ENCODE measurements at places on chromosomes 1 and 21.

GRCh38 chr1:2928366-2929325, 92.6 kb upstream of the ACTRT2 start:
- no peak for DNase-seq

GRCh38 chr1:157363660-157364140, 188.6 kb downstream of the FCRL5 start:
- DNase-seq = no peak

DNA sequence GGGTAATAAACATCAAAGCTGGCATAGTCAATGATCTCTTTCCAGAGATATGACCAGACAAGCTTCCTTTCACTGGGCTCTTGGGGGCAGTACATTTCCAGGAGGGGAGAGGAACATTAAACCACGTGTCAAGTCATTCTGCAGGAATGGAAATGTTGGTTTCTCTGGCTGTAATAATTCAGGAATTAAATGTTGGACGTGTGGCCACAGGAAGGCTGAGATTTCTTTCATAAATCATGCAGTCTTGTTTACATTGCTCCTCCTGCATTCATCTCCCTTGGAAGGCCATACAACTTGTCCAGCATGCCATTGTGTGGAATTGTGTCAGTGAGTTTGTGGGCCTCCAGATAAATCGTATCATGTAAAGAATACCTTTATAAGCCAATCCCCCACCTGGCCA, 259.2 kb downstream of the ADGRL2 start:
- no peak for DNase-seq

DNA sequence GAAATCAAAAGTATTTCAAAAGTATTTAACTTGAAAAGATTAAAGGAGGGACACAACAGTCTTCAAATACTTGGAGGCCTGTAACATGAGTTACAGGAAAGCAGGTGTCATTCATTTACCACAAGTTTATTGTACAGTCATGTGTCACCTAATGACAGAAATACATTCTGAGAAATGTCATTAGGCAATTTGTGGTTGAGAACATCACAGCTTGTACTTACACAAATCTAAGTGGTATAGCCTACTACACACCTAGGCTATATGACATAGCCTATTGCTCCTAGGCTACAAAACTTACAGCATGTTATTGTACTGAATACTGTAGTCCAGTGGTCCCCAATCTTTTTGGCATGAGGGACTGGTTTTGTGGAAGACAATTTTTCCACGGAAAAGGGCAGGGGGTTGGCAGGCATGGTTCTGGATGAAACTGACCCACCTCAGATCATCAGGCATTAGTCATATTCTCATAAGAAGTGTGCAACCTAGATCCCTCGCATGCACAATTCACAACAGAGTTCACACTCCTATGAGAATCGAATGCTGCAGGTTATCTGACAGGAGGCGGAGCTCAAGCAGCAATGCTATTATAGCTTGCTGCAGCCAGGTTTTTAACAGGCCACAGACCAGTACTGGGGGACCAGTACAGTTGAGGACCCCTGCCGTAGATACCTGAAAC, 25.0 kb upstream of the PHTF1 start:
- DNase-seq = peak; percentile 61

GRCh38 chr21:36705679-36706481, 7.0 kb downstream of the SIM2 start:
- DNase-seq = no peak

- DNase-seq = no peak
These were observed 9.5 kb downstream of the EDEM3 start for GRCh38 chr1:184745110-184745509.

- DNase-seq = no peak
These were observed 3.4 kb upstream of the PLEKHM2 start for GRCh38 chr1:15680561-15681348.

- DNase-seq = no peak
These were observed 13.5 kb upstream of the TINAGL1 start for GRCh38 chr1:31562707-31563360.

DNA sequence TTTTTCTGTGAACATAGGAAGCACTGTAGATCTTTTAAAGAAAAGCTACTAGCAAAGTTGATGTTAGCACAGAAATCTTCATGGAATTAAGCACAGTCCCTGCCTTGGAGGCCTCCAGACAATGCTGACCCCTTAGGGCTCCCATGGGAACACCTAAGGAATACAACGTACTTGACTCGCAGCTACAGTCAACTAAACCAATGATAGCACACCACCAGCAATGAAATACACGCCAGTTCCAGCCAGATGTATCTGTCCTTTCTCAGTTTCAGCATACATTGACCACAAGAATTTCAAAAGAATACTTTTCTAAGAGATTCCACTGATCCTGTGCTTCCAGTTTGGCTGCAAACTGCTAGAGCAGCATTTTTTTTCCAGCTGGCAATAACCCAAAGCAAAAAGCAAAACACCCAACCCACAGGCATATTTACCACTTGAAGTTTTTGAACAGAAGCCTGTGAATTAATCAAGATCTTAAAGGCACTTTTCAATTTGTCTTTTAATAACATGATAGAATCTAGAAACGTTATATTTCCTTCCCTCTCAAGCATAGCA, 42.8 kb upstream of the KRTAP11-1 start:
- no peak for DNase-seq

- no peak for DNase-seq
These were observed at the start of gene MTARC1 for GRCh38 chr1:220786337-220787068. Gene MTARC1 (plus strand): TSS chr1:220786913. CDS start chr1:220786945, 32 bp downstream.

DNA sequence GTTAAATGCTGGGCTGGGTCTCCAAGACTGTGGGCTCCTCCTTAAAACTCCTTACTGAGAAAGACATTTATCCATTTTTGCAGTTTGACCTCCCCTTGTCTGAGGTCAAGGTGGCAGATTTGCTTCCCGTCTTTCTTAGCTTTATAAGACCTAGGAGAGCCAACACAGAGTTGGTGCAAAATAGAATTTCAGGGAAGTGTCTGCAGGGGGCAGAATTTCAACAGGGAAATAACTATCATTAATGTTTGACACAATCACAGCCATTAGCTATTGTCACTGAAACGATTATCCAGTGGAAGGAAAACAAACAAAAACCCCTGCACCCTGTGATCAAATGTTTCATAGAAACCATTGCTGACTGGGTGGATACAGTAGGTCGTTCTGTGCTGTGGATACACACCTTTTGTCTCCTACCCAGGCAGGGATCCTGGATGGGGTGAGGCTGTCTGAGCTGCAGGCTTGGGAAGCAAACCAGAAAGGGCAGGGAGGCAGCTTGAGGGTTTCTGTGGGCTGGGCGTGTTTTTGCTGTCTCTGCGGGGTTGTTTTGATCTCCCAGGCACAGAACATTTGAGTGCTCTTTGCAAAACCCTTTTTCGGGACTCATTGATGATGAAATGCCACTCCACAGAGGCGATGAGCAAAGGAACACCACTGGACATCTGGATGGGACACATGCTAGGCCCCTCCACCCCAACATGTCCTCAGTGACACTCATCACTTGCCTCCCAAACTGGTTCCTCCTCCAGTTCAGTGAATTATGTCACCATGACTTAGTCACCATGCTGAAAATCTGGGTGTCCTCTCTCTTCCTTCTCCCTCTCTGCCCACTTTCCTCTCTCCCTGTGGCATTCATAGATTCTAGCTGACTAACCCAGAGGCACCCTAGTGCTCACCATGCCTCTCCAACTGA, 94.2 kb upstream of the SERBP1 start:
- DNase-seq = no peak

- no peak for DNase-seq
These were observed 2.1 kb downstream of the SASS6 start for GRCh38 chr1:100130552-100131077.

DNA sequence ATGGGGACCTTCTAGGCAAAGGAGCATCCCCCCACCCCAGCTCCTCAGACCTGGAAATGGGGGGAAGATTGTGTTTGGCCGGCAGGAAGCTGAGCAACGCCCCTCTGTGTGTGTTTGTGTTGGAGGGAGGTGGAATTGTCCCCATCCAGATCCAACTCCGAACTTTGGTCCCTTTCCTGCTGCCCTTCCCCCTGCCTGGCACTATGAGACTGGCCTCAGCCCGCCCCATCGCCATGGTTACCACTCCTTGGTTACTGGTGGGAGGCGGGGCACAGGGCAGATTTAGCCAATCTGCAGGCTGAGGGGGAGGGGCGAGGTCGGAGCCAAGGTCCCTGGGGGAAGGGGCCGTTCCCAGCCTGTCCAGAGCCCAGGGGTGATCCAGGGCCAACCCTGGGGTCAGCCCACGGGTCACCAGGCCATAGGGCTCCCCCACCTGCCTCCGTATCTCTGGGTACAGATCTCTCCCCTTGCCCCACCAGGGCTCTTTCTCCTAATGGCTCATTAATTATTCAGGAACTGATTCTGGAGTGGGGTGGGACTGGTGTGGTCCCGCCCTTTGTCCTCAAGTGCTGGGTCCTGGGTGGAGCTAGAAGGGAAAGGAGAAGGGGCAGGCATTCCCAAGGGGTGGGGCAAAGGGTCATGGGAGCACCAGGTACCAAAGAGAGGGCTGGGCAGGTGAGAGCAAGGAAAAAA, 15.2 kb downstream of the PTPRF start:
- DNase-seq = no peak

DNA sequence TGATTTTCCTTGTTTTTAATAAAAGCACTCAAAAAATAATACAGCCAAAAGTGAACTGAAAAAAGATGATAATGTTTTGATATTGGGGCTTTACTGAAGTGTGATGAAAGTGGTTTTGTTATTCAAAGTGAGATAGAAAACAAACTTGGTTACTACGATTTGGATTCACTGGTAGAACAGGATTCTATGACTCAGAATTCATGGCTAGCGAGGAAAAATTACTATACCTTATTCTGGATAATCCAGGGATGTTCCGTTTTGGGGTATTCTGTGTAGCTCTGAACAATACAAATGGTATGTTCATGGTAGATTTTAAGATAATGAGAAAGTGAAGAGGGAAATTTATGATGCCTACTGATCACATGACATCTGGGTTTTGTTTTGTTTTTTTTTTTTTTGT, 117.7 kb downstream of the NRDC start:
- DNase-seq = no peak

DNA sequence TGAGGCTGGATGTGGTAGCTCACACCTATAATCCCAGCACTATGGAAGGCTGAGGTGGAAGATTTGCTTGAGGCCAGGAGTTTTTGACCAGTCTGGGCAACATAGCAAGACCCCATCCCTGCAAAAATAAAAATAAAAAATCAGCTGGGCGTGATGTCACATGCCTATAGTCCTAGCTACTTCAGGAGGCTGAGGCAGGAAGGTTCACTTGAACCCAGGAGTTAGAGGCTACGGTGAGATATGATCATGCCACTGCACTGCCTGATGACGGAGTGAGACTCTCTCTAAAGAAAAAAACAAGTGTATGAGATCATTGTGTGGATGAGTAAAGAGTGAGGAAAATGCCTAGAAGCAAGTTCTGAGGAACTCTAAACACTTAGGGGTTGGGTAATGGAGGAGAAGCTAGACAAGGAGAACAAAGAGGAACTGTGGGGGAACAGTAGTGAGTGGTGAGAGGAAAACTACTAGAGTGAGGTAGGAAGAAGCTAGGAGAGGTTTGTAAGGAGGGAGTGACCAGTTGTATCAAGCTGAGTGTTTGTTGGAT, 17.0 kb downstream of the CLIC4 start:
- no peak for DNase-seq

GRCh38 chr1:87404296-87404695, 75.6 kb downstream of the LMO4 start:
- DNase-seq = peak; percentile 37

DNA sequence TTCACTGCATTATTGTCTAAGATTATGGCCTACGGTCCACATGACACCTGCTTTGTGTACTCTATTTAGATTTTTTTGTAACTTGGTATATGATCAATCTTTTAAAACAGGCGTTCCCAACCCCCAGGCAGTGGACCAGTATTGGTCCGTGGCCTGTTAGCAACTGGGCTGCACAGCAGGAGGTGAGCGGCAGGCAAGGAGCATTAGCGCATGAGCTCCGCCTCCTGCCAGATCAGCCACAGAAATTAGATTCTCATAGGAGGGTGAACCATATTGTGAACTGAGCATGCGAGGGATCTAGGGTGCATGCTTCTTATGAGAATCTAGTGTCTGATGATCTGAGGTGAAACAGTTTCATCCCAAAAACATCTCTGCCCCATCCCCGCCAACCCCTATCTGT, 228.4 kb upstream of the NR5A2 start:
- DNase-seq = no peak

GRCh38 chr1:153670257-153670858, 435 bp downstream of the ILF2 start:
- no peak for DNase-seq

DNA sequence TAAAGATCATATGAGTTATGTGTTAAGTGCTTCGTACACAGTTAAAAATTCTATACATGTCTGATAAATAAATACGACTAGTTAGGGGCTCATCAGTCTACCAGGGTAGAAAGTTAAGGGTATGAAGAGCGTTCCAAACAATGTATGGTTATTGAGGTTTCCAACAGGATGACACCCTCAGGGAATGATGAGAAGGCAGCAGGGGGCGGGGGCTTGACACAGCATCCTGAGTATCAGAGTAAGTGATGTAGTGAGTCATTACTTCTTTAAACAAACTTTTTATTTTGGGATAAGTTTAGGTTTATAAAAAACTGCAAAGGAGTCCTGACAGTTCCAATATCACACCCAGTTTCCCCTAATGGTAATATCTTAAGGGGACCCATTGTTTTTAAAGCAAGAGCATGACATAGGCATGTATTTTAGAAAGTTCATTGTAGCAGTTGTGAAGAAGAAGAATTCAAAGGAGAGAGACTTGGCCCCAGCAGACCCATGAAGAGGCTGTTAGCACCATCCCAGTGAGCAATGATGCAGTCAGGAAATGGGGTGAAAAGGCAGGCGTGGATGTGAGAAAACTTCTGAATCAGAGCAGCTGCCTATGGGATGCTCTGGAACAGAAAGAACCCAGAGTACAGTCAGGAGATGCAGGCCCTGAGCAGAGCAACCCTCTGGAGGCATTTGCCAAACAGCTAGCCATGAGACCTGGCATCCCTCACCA, 15.0 kb upstream of the PSMB2 start:
- no peak for DNase-seq

All from CD4-positive, alpha-beta T cell treated with Interleukin-10 for 1 hour (primary cell).